ENCODE measurements at places on chromosomes 3 and 15. TPM values are rescaled to one million over a fixed set of nuclear protein-coding genes. Genes with fewer than 3 reads are reported as not detected.

The SV2B gene
- total RNA-seq, result not detected

The ASB14 gene
- total RNA-seq, result not detected

The ROPN1 gene
- not detected for total RNA-seq

The ZNF501 gene
- total RNA-seq, result 2.0 TPM

The TM4SF1 gene
- not detected for total RNA-seq

The PIERCE2 gene
- total RNA-seq, result not detected

The LRRIQ4 gene
- total RNA-seq, result not detected

The TM4SF18 gene
- total RNA-seq, result not detected

The CDCP1 gene
- 2.2 TPM for total RNA-seq

The ZNF280D gene
- total RNA-seq, result 23.4 TPM

The P3H2 gene
- not detected for total RNA-seq

The ITIH4 gene
- total RNA-seq, result 16.2 TPM

The MESP1 gene
- 3.5 TPM for total RNA-seq

The SAMD7 gene
- not detected for total RNA-seq

The FOXL2 gene
- not detected for total RNA-seq

The ECE2 gene
- not detected for total RNA-seq

The FHIT gene
- 9.6 TPM for total RNA-seq

The REC114 gene
- not detected for total RNA-seq

Measured in activated CD4-positive, alpha-beta memory T cell treated with anti-CD3 and anti-CD28 coated beads, Interleukin-2, amount 10 ng/mL, durations not matched to agents 7 days and 5 days (primary cell).